ENCODE measurements at places on chromosomes 2 and 18. TPM values are rescaled to one million over a fixed set of nuclear protein-coding genes. Genes with fewer than 3 reads are reported as not detected.

DNA sequence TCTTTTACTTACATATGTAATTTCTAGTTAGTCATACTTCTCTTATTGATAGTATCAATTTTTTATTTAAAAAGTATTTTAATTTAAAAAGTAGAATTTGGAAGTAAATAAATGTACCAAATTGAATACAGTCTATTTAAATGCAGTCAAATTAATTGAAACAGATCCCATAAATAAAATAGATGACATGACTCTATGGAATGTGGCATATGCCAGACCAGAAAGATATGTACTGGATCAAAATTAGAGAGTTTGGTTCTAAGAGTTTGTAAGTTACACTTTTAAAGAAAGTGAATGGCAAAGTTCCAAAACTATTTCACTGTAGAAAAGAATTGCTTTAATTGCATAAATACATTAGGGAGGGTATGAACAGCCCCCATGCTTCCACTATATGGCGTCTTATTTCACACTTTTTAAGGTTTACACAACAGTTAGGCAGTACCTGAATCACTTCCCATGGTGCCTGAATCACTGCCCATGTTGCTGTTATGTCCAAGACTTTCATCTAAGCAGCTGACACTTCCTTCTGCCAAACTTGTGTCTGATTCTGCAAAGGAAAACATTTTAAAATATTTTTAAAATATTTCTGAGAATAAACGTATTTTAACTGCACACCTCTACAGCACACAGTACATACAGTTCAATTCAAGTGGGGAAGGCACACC, 25.2 kb downstream of the IFIH1 start:
- DNase-seq = no peak

The PRKCE gene
- total RNA-seq = 4.1 TPM

The SERPINB11 gene
- not detected for total RNA-seq

- no peak for DNase-seq
Observed at GRCh38 chr2:20465716-20466394, 19.0 kb downstream of the RHOB start.

The SULT1C4 gene
- 11.3 TPM for total RNA-seq

GRCh38 chr18:63774511-63774910, 707 bp upstream of the SERPINB7 start:
- DNase-seq = no peak

GRCh38 chr2:10584242-10584753, 105.5 kb downstream of the NOL10 start:
- no peak for DNase-seq

The RAPGEF4 gene
- total RNA-seq = 1.8 TPM

DNA sequence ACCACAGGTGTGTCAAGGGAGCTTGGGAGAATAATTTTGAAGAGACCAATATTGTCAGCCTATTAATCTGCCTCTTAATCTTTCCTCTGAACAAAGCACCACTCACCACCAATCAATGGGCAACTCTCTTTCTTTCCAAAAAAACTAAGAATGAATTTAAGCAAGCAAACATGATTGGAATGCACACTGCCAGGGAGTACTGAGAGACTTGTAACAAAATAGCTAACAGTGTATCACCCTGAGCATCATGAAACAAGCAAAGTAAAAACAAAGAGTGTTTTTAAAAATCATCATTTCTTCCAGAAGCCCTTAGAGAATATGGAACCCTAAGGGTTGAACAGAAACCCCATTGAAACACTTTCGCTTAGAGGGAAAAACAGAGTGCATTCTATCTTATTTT, 299.7 kb downstream of the DSEL start:
- no peak for DNase-seq

The MAP4K4 gene
- total RNA-seq = 91.9 TPM

GRCh38 chr18:74598350-74599001, 806 bp downstream of the ZNF407 start:
- peak; percentile 76 for DNase-seq

- peak; percentile 55 for DNase-seq
Observed at GRCh38 chr18:5543773-5544389, at the start of gene EPB41L3. Gene EPB41L3, minus strand, starts transcription at chr18:5543997. Its CDS starts 54,814 bp downstream, at chr18:5489183.

The MROH2A gene
- total RNA-seq = not detected

GRCh38 chr2:169275696-169276444, 86.5 kb downstream of the LRP2 start:
- no peak for DNase-seq

- no peak for DNase-seq
Observed at GRCh38 chr18:77067291-77068061, 65.1 kb downstream of the MBP start.

The MERTK gene
- 6.1 TPM for total RNA-seq

DNA sequence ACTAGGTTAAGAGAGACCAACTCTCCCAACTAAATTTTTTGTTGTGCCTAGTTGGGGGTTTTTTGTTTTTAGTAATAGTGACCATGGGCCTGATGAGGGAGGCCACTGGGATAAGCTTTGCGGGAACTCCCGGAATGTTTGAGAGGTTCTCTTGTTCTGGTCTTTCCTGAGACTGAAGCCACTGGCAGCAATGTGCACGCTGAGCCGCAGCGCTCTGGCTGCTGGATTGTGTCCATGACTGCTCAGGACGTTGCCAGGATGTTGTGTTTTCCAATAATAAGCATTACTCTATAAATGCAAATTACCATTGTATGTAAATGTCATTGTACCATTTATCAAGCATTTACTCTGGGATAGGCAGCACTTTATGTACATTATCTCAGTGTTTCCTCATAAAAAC, 126.1 kb downstream of the GALNT1 start:
- peak; percentile 30 for DNase-seq

DNA sequence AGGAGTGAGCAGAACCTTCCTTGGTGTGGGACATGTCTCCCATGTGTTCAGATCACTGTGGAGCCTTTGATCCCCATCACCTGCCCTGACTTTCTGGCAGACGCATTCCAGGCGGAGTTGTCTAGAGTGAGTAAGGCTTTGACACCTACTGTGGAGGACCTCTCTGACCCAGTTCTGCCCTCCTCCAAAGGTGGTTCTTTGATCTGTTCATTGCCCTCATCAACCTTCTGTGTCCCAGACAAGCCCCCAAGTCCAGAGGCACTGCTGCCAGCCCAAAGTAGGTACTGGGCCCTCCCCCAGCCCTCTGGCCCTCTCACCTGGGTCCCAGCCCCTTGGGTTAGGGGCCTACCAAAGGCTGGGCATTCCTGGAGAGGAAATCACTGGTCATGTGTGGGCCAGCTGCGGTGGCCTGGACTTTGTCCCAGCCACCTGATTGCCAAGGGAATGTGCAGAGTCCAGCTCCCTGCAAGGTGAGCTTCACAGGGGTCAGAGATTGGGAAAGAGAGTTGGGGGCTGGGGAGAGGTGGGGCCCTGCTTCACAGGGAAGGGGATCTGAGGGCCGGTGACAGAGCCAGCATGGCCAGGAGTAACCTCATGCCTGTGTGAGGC, 12.1 kb upstream of the FAHD2A start:
- DNase-seq = no peak

DNA sequence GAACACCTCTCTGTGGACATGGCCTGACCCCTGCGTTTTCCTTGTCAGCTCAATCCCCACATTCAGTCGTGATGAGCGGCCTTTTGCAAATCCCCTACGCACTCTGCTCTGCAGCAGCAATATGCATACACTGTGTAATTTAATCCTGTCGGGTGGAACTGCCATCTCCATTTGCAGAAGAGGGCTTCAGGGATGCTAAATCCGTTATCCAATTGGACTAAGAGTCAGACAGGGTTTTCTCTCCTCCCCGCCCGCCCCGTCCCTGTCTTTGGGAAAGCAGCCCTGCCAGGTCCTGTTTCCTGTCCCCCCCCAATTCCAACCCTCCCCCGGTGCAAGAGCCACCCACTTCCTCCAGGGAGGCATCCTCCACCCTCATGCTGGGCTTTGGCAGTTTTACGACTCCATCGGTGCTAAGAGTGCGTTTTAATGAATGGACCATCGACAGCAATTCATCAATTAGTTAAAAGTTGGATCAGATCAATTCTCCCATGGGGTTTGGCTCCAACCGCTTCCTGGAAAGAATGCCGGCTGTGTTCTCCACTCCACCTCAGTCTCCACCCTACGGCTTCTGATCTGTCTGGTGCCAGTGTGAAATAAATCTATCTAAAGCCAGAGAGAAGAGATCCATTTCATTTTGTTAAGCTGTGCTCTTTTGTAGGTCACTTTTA, 53.5 kb upstream of the ASAP2 start:
- no peak for DNase-seq

The ABHD1 gene
- 0.65 TPM for total RNA-seq
